ENCODE measurements at places on chromosomes 12 and 14.

- DNase-seq = no peak
Measured at GRCh38 chr12:120981407-120981941, 3.1 kb downstream of the HNF1A start.

GRCh38 chr12:91567100-91567485 is 384.5 kb upstream of the DCN start:
- DNase-seq = no peak

DNA sequence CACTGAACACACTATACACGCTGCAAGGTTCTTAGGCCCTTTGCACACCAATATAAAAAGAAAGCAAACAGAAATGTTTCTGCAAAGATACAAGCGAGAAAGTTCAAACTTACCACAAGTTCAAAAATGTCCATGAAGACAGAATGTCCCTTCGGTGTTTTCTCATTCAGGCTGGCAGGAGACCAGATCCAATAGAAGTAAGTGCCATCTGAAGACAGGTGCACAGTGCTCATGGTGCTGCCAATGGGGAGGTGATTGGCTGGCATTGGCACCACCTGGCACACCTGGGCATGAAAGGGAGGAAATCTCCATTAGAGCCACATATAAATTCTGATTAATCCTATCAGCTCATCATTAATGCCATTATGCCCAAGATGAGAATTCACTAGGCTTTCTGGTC is 76.3 kb downstream of the HECTD4 start:
- no peak for DNase-seq

DNA sequence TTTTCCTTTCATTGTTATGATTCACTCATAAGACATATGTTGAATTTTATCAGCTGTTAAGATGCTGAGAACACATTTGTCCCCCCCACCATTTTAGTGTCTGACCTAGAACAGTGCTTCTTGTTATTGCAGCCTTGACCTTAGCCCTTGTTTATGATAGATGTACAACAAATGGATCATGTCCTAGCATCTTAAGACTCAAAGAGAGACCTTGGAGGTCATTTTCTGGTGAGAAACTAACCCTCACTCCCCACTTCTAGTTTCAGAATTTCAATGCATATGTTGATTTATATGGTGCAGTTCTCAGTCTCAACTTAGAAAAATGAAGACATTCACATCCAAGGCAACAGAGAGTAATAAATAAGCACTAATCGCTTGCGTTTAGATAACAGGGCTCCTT is 391.2 kb downstream of the AEBP2 start:
- no peak for DNase-seq
